ENCODE measurements at places on chromosomes 12 and 14.

- peak; percentile 72 for DNase-seq
These were observed 10.3 kb downstream of the CLMN start for GRCh38 chr14:95309261-95310051.

DNA sequence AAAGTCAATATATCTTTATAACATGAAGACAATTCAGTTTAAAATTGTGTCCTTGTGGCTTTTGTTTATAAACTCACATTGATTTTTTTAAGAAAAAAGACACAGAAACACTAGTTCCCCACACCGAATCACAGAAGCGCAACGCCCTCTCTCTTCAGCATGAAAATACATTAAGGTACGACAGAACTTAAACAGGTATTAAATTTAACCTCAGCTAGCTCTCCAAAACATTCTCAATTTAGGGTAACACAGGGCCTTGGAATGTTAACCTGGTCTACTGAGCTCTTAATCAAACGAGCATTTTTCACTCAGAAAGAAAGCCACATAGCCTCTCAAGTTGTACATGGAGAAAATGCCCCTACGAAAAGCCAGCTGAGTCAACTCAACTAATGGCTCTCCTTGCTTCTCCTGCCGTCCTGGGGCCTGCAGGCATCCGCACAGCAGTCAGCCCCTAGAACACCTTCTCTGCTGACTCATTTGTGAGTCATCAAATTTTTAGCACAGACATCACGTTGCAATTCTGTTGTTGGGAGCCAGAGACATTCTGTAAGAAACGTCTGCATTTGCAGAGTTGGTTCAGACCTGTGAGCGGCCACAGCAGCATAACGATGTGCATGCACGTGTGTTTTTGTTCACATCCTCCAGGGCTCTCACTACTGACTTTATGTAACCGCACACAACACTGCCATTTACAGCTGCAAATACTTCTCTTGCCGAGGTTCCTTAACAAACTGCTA lies 141.6 kb downstream of the ITPR2 start:
- peak; percentile 90 for DNase-seq

GRCh38 chr12:129073157-129073915 lies 220.1 kb downstream of the GLT1D1 start:
- no peak for DNase-seq

DNA sequence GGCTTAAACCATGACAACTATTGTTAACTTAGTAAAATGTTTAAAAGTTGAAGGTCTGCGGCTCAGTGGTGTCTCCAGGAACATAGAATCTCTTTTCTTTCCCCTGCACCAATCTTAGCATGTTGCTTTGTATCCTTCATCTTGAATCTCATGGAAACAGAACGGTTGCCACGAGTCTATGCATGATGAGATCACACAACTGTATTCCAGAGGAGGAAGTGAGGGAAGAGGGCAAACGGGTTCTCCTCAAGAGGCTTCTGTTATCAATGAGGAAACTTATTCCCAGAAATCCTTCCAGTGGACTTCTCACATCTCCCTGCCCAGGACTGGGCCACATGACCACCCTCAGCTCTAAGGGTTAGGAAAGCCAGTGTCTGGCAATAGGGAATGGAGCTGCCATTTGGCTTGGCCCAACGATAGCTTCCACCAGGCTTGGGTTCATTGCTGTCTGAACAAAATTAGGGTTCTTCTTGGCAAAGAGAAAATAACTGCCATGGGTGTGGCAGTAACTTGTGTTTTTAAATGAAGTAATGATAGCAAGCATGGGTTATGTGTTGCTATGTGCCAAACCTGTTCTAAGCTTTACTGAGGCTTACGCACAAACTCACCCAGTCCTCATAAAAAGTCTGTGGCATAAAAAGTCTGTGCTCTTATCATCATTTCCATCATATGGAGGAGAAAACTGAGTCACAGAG lies 17.4 kb downstream of the PLXNC1 start:
- DNase-seq: no peak

DNA sequence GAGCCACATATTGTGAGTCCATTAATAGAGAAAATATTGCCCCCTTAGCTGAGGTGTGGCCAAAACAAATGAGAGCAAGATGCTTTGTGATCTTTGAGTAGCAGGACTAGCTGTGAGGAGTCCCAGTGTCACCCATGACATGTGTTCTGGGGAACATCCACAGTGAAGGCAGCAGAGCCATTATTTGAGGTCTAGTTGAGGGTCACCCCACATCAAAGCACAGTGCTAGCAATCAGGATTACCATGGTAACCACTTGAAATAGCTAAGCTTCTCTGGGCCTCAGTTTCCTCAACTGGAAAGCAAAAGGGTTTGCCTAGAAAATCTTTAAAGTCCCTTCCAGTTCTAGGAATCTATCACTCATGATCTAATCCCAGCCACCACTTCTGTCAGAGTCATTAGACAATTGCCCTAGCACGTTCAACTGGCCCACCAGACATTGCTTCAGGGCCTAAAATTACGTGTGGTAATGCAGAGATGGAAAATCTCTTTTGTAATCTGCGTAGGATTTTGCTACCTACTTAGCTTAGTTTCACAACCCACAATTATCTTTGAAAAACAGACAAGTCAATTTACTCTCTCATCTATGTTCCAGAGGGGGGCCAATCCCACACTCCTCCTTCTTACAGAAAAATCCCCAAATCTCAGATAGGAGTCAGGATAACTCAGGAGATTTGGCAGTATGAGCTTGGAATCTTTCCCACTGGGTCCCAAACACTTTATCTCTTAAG lies 251.2 kb upstream of the EGLN3 start:
- no peak for DNase-seq

DNA sequence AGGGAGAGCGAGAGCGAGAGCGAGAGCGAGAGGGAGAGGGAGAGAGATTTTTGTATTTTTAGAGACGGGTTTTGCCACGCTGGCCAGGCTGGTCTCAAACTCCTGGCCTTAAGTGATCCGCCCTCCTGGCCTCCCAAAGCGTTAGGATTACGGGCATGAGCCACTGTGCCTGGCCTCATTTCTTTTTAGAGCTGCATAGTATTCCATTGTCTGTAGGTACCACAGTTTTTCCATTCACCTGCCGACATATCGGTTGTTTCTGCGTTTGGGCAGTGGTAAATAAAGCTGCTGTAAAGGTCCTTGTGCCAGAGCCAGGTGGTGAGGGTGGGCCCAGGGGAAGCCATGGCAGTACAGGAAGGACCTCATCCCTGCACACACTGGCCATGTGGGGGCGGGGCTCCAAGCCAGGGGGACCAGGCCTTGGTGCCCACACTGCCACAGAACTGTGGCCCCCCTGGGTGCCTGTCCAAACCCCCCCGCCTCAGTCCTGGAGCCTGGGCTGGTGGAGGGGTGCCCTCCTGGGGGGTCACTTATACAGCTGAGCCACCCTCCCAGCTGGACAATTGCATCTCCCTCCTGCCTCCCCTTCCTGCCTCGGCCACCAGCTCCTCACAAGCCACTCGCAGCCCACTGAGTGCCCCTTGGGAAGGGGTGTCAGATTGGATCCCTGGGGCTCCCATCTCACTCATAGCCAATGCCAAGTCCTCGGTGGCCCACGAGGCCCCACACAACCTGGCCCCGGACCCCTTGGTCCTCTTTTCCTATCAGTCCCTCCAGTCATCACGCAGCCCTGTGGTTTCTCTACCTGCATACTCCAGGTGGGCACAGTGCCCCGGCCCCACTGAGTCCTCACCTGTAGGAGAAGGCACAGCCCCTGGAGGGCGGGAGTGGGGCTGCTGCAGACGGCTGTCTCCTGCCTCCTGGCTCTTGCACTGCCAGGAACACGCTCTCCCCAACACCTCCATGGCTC lies 1.7 kb upstream of the PUS1 start:
- peak; percentile 14 for DNase-seq

- no peak for DNase-seq
These were observed 6.4 kb downstream of the LUM start for GRCh38 chr12:91104812-91105466.

- DNase-seq: peak; percentile 75
These were observed 63.1 kb downstream of the ARL6IP4 start for GRCh38 chr12:123043536-123044001.

- DNase-seq: no peak
These were observed 2.6 kb downstream of the GALNT16 start for GRCh38 chr14:69262516-69262915.

Measured in SHP77 (cell line).